ENCODE measurements at places on chromosomes 5 and 9. TPM values are rescaled to one million over a fixed set of nuclear protein-coding genes. Genes with fewer than 3 reads are reported as not detected.

The ARSK gene
- total RNA-seq: 7.4 TPM

The PDE6A gene
- 0.08 TPM for total RNA-seq

The BARHL1 gene
- total RNA-seq: not detected

The NOL6 gene
- total RNA-seq: 64.7 TPM
